Body of pancreas (tissue), 4 donors: ENCODE measurements at places on chromosomes 7 and 10. TPM values are rescaled to one million over a fixed set of nuclear protein-coding genes. Genes with fewer than 3 reads are reported as not detected.

DNA sequence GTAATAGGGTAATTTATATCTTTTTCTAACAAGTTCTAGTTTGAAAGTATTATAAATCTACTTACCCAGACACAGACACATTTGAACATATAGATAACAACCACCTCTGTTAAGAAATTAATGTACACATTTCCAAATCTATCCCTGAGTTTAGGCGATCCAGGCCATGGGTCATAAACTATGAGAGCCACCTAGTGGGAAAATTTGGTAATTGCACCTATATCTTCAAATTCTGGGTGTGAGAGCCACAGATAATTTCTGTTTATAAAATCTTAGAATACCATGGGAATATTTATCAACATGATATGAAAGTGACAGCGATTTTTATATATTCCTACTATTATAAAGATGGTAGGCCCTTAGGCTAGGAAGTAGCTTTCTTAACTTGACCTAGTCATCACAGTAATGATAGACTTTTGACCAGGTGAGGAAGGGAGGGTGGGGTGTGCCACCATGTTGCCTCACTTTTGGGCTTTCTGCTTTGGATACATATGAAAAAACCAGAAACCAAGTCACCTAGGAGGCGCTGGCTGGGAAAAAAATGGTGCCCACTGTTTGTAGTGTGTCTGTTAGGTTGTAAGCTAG, 8.0 kb upstream of the EPHA1 start:
- no peak for DNase-seq

DNA sequence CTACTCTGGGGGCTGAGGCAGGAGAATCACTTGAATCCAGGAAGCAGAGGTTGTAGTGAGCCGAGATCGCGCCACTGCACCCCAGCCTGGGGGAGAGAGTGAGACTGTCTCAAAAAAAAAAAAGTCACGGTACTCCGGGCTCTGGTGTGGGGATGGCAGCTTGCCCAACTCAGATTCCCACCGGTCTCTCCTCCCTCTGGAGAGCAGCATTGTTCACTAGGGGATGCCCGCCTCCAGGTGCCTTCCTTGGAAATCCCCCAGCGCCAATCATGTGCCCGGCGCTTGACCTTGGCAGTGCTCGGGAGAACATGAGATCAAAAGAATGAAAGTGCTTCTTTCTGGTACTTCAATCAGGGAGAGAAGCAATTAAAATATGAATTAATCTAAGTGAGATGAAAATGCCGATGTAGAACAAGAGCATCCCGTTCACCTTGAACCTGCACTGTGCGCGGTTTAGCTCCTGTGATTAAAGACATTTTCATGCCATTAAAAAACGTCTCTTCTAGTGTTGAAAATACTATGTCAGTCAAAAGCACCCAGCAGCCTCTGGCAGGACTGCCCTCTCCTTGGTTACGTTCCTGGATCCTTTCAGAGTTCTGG, 1127.3 kb upstream of the AUTS2 start:
- DNase-seq: peak; percentile 25

DNA sequence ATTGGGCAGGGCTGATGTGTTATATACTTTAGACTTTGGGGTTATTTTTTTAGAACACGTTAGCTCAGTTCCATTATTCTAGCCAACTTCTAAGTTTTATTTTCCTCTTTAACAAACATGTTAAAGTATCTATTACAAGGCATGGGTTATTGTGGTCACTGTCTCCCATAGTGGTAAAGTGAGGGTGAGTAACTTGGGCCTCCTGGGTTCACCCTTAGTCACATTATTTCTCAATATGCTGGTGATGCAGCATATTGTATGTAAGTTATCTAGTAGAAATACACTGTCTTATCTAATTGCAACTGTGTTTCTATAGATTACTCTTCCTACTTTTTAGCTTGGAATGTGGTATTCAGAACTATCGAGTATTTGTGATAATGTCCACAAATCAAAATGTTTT, 65.9 kb downstream of the BBS9 start:
- no peak for DNase-seq

GRCh38 chr10:119863951-119864565, 8.6 kb downstream of the MCMBP start:
- no peak for DNase-seq

GRCh38 chr10:131461093-131461492, 149.6 kb upstream of the TCERG1L start:
- no peak for DNase-seq

GRCh38 chr7:30796105-30796869, 25.1 kb downstream of the MINDY4 start:
- DNase-seq: no peak

DNA sequence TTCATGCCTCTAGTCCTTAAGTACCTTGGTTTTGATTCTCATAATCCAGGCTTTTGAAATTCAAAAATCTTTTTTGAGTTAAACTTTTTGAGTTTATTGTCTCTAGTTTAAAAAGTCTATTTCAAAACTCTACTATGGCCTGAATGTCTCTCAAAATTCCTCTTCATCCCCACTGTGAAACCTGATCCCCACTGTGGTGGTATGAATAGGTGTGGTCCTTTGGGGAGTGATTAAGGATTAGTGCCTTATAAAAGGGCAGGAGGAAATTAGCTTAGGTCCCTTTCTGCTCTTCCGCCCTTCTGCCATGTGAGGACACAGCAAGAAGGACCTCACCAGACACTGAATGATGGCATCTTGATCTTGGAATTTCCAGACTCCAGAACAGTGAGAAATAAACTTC, 44.1 kb upstream of the JAZF1 start:
- DNase-seq: no peak

GRCh38 chr10:129174232-129175014, 292.6 kb upstream of the MGMT start:
- DNase-seq: no peak

- DNase-seq: no peak
These were observed 1053.3 kb downstream of the SORCS1 start for GRCh38 chr10:106111246-106111645.

- DNase-seq: no peak
These were observed 52.0 kb upstream of the NPTX2 start for GRCh38 chr7:98565103-98565502.

DNA sequence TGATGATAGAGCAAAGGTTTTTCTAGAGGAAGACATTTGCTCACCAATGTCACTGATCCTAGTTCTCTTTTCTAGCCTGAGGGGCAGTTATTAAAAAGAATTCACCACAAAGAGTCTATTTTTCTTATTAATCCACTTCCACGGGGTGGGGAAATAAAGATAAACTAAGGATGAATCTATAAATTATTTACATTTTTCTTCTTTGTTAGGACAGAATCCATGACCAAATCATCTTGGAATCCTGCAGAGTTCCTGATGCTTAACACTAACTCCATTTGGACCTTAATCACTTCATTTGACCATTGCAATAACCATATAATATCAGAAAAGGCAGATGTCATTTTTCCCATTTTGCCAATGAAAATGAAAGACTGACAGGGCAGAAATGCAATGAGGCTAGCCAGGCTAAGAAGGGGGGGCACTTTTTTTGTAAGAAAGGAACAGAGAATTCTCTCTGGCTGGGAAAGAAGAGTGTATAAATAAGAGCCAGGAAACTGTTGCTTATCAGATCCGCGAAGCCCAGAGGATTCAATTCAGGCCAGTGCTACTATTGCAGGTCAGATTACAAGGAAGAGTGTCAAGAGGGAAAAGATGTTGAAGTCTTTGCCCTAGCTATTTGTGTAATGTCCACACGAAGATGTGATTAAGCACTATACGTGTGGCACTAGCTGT, 433.2 kb downstream of the TNS3 start:
- DNase-seq: no peak

GRCh38 chr7:93373537-93373936, 141.4 kb downstream of the VPS50 start:
- DNase-seq: no peak

GRCh38 chr7:99362801-99363200, 11.7 kb upstream of the ARPC1B start:
- no peak for DNase-seq

DNA sequence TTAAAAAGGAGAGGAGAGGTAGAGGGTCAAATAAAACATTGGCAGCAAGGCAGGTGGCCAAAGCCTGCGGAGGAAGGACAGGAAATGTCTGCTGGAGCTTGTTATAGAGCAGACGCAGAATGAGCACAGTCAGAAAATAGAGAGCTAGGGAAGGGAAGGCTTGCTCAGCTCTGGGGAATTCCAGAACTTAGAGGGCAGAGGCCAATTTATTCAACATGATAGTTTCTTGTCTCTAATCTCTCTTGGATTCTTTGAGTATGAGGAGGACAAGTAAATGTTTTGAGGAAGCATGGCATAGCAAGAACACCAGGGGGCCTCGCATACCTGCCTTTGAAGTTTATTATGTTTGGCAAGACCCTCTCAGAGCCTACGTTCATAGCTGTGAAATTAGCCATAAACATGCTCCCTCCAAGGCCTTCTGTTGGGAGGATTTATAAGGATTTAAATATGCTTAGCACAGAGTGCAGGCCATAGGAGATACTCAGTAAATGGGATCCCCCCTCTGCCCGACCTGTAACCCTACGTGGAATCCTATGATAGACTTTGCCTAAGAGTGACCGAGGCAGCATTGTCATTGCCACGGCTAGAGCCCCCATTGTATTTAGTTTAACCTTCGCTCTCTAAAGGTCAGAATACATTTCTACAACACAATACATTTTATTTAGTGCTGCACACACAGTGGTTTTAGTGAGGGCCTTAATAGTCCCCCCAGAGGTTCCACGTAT, 293.9 kb downstream of the CCDC3 start:
- peak; percentile 41 for DNase-seq

GRCh38 chr7:96388620-96389383, 66.9 kb upstream of the SLC25A13 start:
- DNase-seq: no peak

Gene CALHM3
- total RNA-seq: not detected

Gene C7orf33
- total RNA-seq: not detected

Gene EN2
- not detected for total RNA-seq

Gene GIMAP4
- 13.0 TPM for total RNA-seq

Gene CCDC172
- total RNA-seq: not detected

Gene CLCN1
- not detected for total RNA-seq

Gene SPDYE5
- not detected for total RNA-seq

Gene CHPF2
- 52.1 TPM for total RNA-seq

Gene FZD8
- total RNA-seq: 12.9 TPM
